ENCODE measurements at places on chromosomes 3 and 15. TPM values are rescaled to one million over a fixed set of nuclear protein-coding genes. Genes with fewer than 3 reads are reported as not detected.

Gene MAGEL2
- not detected for total RNA-seq

Gene SLC9C1
- not detected for total RNA-seq

Gene ETV5
- total RNA-seq, result 1.3 TPM

GRCh38 chr15:71111181-71111565 is 4.1 kb upstream of the THSD4 start:
- no peak overlapping the region for H3K4me3 ChIP-seq

- no peaks in the 10 kb centered on the region for H3K27me3 ChIP-seq
- H3K4me1 ChIP-seq, result no peaks in the 10 kb centered on the region
- DNase-seq, result no peak
- H3K4me3 ChIP-seq, result no peak overlapping the region
- no peaks in the 10 kb centered on the region for H3K36me3 ChIP-seq
- no peak overlapping the region for H3K27ac ChIP-seq
Observed at GRCh38 chr3:55526332-55527030, 39.4 kb upstream of the WNT5A start.

DNA sequence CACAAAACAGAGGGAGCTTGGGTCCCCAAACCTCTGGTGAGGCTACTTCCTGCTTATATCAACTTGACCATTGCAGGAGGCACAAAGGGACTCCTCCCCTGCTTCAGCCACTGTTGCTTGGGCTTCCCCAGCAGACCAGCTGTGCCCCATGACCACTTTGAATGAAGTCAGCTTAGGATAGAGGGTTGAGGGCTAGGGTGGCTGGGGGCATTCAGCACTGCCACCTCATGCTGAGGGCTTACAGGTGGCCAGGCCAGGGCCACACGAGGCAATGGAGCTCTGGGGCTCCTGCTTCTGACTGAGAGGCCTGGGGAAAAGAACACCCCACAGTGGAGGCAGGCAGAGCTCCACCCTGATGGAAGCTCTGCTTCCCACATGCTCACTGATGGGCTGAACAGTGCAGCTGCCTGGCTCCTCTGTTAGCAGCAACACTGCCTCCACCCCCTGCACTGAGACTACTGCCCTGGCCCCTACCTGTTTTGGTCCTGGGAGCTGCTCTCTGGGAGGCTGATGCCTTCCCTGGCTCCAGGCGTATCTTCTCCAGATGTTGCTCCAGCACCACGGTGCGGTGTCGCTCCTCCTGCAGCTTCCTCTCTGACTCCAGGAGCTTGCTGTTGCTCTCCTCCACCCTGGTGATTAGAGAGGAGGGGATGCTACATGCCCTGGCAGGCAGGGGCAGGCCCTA is 10.2 kb upstream of the HHATL start:
- H3K4me1 ChIP-seq, result no peaks in the 10 kb centered on the region
- DNase-seq, result no peak
- no peaks in the 10 kb centered on the region for H3K36me3 ChIP-seq
- H3K27ac ChIP-seq, result no peak overlapping the region
- H3K27me3 ChIP-seq, result no peaks in the 10 kb centered on the region
- H3K4me3 ChIP-seq, result no peak overlapping the region

DNA sequence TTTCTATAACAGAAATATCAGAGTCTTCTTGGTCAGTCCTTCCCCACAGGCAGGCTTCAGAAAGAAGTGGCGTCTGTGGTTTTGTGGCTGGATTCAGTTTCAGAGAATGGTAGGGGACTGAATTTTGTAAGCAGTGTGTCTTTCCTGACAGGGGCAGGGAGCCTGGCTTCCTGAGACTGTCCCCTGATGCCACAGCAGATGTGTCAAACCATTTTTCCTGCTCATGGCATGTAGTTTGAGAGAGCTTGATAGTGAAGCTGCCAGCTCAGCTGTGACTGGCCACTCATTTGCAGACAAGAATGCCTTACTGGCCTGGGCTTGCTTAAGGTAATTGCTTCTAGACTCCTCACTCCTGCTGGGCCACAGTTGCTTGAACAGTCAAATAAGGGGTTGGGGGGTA is 26.4 kb downstream of the LARS2 start:
- DNase-seq, result no peak
- H3K27ac ChIP-seq, result no peak overlapping the region
- no peaks in the 10 kb centered on the region for H3K27me3 ChIP-seq
- no peak overlapping the region for H3K4me3 ChIP-seq
- peaks cover 37% of the 10 kb centered on the region for H3K36me3 ChIP-seq
